Stimulated activated CD4-positive, alpha-beta T cell treated with anti-CD3 and anti-CD28 coated beads, Interleukin-12 subunit alpha, Interleukin-12 subunit beta, amount 100 ng/mL, for 24 hours (primary cell): ENCODE measurements at places on chromosomes 1 and 21.

GRCh38 chr1:248837045-248837780, 811 bp upstream of the ZNF672 start:
- no peak for DNase-seq

GRCh38 chr1:97379387-97380075, 541.3 kb downstream of the DPYD start:
- DNase-seq = no peak

- no peak for DNase-seq
Observed at GRCh38 chr1:119027759-119028158, 39.6 kb upstream of the TBX15 start.

DNA sequence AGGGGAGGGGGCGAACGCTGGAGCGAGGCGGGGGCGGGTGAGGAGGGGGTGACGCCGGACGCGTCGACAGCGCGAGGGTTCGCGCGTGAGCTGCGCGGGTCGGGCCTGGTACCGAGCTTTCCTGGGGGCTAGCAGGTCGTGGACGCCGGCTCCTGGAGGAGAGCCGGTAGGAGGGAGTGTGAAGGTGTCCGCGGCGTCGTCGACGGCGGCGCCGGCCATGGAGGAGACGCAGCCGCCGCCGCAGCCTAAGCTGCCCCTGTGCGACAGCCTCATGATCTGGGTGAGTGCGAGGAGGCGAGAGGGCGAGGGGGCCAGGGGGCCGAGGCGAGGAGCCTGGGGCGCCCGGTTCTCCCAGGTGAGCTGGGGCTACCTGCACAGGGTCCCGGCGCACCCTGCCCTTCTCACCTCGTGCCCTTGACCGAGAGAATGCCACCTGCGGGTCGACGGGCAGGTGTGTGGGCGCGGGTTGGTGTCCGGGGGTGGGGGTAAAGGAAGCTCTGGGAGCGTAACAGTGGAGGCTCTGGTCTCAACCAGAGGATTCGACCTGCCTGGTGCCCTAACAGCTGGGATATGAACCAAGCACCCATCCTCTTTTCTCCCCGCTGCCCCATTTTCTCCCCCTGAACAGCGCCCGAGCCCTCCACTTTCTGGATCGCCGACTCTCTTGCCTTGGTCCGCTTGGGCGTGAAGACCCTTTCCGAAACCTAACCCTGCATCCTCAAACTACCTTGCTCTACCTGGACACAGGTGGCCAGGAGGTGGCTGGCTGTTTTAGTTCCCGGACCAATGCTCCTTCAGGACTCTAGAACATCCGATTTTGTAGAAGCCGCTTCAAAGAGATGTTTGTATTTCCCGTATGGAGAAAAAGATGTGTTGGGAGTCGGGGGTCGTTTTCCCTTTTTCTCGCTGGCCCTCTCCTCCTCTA, at the start of gene HOOK1:
Gene HOOK1, plus strand, starts transcription at position 49 of the 925 bp plus-strand sequence. Its CDS starts 169 bp downstream, at position 218.
- DNase-seq = no peak

GRCh38 chr21:27206368-27206982, 239.6 kb upstream of the ADAMTS5 start:
- no peak for DNase-seq

GRCh38 chr1:64877151-64877550, 89.2 kb downstream of the JAK1 start:
- no peak for DNase-seq

DNA sequence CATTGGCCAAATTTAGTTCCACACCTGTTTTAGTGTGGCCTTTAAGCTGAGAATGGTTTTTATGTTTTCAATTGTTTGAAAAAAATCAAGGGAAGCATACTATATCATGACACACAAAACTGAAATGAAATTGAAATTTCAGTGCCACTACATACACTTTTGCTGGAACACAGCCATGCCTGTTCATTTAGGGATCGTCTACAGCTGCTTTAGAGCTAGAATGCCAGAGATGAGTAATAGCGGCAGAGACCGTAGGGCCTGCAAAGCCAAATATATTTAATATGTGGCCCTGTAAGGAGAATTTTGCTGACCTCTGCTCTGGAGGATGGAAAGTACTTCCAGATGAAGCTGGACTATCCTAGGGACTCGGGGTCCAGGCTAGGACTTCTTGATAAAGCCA, 62.5 kb upstream of the LYST start:
- no peak for DNase-seq

DNA sequence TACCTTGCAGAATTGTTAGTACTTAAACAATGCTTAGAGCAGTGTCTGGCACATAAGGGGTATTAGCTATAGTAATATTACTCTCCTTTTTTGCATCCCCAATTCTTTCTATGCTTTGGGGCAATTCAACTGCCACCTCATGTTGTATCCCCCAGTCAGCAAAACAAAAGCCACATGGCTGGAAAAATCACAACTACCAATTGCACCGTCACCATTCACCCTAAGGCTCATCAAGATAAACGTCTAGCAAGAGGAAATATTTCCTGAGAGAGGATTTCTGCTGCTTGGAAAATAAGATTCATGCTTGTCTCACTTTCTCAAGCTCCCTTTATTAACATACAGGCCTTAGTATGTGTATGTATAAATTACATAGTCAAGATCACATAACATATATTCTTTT, 12.1 kb upstream of the TLR5 start:
- no peak for DNase-seq

DNA sequence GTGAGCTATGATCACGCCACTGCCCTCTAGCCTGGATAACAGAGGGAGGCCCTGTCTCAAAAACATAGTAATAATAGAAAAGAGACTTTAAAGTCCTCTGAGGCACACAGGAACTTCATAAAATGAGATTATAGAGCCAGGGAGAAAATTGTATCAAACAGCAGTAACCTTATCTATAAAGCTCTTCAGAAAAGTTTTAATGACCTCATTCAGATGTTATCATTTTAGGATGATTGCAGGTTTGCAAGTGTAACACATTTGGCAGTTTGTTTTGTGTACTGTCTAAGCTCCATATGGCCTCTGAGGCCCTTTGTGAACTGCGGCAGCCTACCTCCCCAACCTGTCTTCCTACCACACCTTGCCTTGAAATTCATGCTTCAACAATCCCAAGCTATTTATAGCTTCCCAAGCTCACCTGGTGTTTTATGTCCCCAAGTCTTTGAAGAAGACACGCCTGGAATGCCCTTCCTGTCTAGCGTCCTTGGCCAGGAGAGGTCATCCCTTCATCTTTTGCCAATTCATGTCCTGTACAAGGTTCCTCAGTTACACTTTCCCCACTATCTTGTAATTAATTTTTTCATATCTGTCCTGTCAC, 8.5 kb upstream of the AKNAD1 start:
- DNase-seq = no peak

GRCh38 chr1:61198554-61198953, 116.2 kb downstream of the NFIA start:
- DNase-seq = no peak

DNA sequence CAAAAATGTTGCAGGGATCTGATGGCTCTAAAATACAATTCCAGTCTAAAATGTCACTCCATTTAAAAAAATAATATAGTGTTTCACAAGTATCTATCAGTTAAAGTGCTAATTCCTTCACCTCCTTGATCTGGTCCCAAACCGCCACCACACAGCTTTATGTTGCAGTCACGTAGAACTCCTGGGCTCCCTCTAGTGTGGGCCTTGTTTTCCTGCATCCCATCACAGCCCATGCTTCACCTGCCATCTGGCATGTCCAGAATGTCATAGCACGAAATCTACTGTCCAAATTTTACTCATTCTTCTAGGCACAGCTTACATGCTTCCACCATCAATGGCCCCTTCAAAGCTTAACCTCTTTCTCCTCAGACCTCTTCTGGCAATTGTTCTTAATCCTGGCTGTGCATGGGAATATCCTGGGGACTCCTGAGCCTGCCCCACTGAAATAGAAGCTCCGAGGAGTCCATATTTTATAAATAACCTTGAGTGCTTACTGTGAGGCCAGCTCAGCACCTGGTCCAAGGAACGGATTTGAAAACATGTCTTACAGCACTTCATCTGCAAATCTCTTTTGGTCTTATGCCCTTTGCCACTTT, 15.5 kb downstream of the FYB2 start:
- DNase-seq = peak; percentile 8

DNA sequence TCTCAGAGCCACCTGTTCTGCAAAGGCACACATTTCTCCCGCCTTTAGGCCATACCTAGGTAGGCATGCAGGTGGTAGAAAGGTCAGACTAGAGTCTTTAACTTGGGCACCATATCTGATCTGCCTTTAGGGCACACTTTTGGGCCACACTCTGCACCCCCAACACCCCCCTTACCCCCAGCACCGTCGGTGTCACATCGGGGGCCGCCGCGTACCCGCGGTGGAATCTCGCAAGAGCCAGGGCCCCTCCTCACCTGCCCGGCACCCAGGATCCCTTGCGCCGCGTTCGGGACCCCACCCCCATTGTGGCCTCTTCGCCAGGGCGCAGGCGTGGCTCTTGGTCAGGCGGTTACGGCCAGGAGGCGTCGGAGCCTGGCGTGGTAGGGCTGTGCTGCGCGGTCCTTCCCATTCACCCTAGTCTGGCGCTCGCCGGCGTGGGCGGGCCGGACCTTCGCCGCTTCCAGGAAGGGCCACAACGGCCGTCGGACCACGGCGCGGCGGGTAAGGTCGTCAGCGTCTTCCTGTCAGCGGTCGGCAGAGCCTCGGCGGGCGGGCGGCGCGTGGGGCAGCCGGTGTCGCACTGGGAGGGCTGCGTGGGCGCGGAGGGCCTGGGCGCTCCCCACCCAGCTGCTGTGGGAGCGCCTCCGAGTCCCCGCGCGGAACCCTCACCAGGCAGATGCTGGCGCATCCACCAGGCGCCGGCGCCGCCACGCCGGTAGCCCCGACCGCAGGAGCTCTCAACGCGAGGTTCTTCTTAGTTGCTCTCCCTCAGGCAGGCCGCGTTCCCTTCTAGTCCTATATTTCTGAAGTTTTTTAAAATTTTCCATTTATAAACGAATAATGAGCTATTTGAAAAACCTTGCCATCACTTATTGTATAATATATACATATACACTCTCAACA, at the start of gene DNAH14:
Gene DNAH14, plus strand, starts transcription at position 341 of the 903 bp plus-strand sequence. CDS start 23,028 bp downstream, outside the sequence.
- DNase-seq = no peak

GRCh38 chr1:104295511-104295910, 545.8 kb downstream of the AMY1C start:
- DNase-seq = no peak

DNA sequence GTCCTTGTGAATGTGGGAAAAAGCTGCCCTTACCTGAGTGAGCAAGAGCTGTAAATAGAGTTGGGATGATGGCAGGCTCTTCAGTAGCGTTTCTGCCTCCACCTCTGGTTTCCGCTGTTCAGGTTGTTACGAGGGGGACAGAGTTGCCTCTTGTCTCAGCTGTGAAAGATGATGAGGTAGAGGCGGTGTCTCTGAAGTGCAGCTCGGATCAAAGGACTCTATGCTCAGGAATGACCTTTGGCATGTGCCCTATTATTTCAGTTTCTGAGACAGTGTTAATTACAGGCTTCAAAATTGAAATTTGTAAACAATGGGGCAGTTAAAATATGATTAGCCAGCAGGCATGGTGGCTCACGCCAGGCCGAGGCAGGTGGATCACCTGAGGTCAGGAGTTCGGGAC, 70.3 kb downstream of the VPS26C start:
- DNase-seq = no peak

DNA sequence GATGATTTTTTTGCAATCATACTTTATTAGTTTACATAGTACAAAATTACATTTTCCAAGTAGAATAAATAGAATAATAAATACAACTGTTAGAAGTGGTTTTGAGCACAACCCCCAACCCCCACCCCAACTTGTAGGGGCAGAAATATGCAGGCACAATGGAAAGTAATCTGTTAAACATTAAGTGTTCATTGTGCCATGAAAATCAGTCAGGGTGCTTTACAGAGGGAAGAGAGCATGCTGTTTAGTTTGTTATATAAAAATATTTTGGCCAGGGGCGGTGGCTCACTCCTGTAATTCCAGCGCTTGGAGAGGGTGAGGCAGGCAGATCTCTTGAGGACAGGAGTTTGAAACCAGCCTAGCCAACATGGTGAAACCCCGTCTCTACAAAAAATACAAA, 2.6 kb downstream of the OR10T2 start:
- no peak for DNase-seq

DNA sequence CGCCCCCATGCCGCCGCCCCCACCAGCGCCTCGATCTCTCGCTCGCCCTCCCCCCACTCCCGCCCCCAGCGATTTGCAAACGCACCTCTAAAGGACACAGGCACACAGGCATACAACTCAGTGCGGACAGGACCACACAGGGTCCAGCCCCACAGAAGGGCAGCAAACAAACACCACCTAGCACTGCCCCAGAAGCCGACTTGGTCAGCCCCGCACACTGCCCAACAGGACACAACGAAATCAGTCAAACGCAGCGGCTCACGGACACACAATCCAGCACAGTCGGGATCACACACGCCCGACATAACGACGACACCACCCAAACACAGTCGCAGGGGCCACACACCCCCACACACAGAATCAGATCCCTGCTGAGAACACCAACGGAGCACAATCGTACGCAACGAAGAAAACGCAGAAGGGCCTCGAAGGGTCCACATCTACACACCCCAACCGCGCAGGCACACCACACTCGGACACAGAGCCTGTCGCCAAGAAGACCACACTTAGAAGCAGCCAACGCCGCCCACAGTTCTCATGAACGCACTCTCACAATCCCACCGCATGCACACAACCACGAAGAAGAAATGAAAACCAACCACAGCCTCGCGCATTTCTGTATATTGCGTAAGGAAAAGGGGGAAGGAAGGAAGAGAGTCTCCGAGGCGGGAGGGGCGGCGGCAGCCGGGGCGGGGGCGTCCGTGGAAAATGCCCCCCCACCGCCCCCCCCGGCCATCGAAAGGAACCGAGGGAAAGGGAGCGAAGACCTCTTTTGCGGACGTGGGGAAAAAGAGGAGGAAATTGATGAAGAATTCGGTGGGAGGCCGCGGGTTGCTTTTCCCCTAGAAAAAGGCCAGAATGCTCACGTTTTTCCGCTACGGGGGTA, 481 bp downstream of the TAL1 start:
- DNase-seq = no peak

GRCh38 chr1:40315239-40315794, 1.8 kb downstream of the COL9A2 start:
- peak; percentile 72 for DNase-seq

DNA sequence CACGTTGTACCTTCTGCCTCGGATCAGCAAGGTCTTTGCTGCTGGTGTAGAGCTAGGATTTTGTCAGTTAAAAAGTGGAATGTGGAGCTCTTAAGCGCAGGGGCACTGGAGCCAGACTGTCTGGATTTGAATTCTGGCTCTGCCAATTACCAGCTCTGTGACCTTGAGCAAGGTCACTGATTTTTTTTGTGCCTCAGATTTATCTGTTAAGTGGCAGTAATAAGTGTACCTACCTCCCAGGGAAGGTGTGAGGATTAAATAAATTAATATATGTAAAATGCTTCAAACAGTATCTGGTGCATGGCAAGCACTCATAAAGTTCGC, 40.3 kb downstream of the UBE2U start:
- no peak for DNase-seq

DNA sequence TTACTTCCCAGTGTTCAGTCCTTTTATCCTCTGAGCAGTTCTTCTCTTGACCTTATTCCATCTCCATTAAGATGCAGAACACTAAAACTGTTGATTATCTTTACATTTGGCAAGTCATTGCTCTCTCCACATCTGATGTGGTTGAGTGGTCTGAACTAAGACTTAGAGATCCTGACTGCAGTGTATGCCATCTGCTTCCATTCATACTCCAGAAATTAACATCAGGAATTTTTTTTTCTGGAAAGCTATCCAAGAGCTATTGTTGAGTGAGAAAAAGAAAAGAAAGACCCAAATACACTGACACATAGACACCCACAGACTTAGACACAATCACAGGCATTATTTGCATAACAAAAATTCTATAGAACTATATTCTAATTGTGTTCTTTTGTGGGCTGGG, 3.7 kb upstream of the TRIM62 start:
- DNase-seq = no peak
